ENCODE measurements at places on chromosomes 7 and 10. TPM values are rescaled to one million over a fixed set of nuclear protein-coding genes. Genes with fewer than 3 reads are reported as not detected.

DNA sequence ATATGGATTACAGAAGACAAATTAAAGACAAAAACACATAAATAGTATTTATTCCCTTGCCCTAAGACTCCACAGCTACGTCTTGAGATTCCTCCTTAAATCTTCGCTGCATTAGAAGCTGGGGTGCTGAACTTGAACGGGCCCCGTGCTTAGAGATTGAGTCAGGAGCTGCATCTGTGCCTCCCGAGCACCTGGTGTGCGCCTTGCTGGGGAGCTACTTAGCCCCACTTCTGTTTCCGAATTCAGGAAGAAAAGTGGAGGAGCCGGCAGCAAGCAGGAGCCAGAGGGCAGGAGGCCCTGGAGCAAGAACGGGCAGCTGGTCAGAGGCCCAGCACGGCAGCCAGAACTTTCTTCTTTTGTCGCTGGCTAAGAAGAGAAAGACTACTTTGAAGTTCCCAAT, 30.4 kb upstream of the RNF32 start:
- H3K27me3 ChIP-seq = peaks cover 21% of the 10 kb centered on the region
- no peak for DNase-seq
- no peak overlapping the region for H3K4me3 ChIP-seq
- H3K36me3 ChIP-seq = no peaks in the 10 kb centered on the region

- no peak for DNase-seq
- H3K4me1 ChIP-seq = no peaks in the 10 kb centered on the region
- no peak overlapping the region for H3K27ac ChIP-seq
- no peaks in the 10 kb centered on the region for H3K36me3 ChIP-seq
- no peaks in the 10 kb centered on the region for H3K27me3 ChIP-seq
- H3K4me3 ChIP-seq = no peak overlapping the region
Observed at GRCh38 chr7:121810831-121811672, 61.9 kb upstream of the PTPRZ1 start.

GRCh38 chr10:42926843-42927242, 144.2 kb downstream of the BMS1 start:
- no peak for DNase-seq
- no peaks in the 10 kb centered on the region for H3K36me3 ChIP-seq
- H3K4me3 ChIP-seq = no peak overlapping the region

The ADCYAP1R1 gene
- 2.2 TPM for polyA plus RNA-seq

DNA sequence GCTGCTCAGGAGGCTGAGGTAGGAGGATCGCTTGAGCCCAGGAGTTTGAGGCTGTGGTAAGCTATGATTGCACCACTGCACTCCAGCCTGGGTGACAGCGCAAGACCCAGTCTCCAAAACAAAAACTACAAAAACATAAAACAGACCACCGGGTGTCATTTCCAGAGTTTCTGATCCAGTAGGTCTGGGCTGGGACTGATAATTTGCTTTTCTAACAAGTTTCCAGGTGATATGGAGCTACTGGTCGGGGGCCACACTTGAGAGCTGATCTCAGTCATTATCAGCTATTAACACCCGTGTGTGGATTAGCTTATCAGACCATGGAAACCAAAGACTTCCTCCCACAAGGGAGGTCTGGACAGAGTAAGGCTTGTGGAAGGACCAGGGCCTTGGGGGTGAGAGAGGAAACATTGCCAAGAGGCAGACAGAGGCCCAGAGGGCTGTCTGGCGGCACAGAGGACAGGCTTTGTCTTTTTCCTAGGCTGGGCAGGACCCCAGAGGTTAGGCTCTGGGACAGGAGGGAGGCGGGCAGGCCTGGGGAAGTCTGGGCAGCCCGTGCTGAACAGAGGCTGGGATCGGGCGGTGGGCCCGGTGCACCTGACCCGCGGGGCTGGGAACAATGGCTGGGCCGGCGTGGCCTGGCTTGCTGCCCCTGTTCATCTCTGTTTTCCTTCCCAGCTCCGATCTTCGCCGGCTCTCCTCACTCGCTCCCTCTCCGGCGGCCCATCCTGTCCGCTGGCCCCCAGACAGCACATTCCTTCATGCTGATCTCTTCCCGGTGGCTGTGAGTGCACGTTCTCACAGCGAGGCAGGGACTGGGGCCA, 25.2 kb downstream of the TMEM270 start:
- H3K4me3 ChIP-seq = no peak overlapping the region
- H3K27ac ChIP-seq = peak overlapping the region; percentile 51
- H3K27me3 ChIP-seq = no peaks in the 10 kb centered on the region
- peak; percentile 78 for DNase-seq

GRCh38 chr7:135756191-135756590, 7.6 kb upstream of the FAM180A start:
- H3K27ac ChIP-seq = no peak overlapping the region
- no peak overlapping the region for H3K4me3 ChIP-seq
- H3K36me3 ChIP-seq = no peaks in the 10 kb centered on the region
- H3K27me3 ChIP-seq = no peaks in the 10 kb centered on the region
- H3K4me1 ChIP-seq = no peaks in the 10 kb centered on the region
- DNase-seq = no peak

DNA sequence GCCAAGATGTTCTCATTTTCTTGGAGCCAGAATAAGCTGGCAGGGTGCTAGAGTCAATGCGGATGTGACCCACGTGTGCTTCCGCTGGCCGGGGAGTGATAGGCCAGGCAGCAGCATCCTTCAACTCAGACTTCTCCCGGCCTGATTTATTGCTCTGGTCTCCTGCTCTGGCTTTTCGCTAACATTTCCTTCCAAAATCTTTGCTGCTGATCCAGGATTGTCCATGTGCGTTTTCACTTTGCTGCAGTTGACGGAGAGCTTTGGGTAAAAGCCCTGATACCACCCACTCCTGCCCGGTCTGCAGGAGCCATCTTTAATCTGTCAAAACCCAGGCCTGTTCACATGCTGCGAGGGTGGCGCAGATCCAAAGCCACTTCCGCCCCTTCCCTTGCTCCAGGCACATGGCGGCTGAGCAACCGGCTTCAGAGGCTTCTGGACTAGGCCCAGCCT, 106.8 kb downstream of the CYP26A1 start:
- DNase-seq = no peak
- H3K36me3 ChIP-seq = no peaks in the 10 kb centered on the region
- no peak overlapping the region for H3K4me3 ChIP-seq
- no peak overlapping the region for H3K27ac ChIP-seq

DNA sequence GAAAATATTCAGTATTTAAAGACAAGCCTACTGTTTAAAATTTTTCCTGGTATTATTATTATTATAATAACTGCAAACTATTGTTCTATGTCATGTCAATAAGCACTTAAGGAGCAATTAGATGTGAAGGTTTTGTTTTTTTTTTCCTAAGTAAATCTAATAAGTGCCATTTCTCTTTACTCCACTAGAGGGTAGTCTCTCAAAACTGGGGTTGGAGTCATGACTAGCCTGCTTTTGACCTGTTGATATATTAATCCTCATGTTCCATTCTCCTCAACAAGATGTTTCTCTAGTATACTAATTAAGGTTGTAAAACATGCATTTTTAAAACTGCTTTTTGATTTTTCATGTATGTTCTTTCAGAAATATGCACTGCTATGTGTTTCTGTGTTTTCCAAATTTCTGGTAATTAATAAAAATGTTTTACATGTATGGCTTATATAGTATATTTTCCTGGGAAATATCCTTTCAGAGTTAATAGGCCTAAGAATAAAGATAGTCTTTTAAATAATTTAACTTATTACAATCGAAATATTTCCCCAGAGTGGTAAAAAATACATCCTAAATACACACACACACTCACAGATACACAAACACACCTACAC, 1.0 kb upstream of the LRRN3 start:
- H3K27ac ChIP-seq = no peak overlapping the region
- no peak overlapping the region for H3K4me3 ChIP-seq
- no peaks in the 10 kb centered on the region for H3K27me3 ChIP-seq
- DNase-seq = no peak
- H3K4me1 ChIP-seq = no peaks in the 10 kb centered on the region

The PIK3CG gene
- polyA plus RNA-seq = 2.7 TPM

DNA sequence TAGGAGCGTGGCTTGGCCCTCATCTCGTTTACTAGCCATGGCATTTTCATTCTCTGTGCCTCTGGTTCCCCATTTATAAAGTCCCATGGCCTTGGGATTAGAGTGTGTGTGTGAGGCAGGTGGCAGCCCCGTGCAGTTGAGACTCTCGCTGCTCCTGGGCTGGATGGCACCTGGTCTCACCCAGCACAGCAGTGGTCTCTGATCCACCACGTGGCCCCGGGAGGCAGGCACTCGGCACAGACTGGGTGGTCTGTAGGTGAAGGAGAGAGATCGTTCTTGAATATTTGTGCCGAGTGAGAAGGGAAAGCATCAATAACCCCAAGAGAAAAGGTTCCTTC, 50.4 kb downstream of the CALML3 start:
- no peak overlapping the region for H3K4me3 ChIP-seq
- H3K27ac ChIP-seq = no peak overlapping the region
- no peaks in the 10 kb centered on the region for H3K36me3 ChIP-seq
- H3K4me1 ChIP-seq = no peaks in the 10 kb centered on the region

The LIPJ gene
- polyA plus RNA-seq = 0.07 TPM

GRCh38 chr7:77349141-77349540, 67.0 kb downstream of the GSAP start:
- H3K27ac ChIP-seq = no peak overlapping the region
- no peak for DNase-seq
- H3K4me1 ChIP-seq = peaks cover 7% of the 10 kb centered on the region
- no peak overlapping the region for H3K4me3 ChIP-seq
- no peaks in the 10 kb centered on the region for H3K36me3 ChIP-seq

- DNase-seq = no peak
- H3K27me3 ChIP-seq = no peaks in the 10 kb centered on the region
- H3K36me3 ChIP-seq = no peaks in the 10 kb centered on the region
- H3K27ac ChIP-seq = no peak overlapping the region
Observed at GRCh38 chr7:120400806-120401455, 128.0 kb downstream of the KCND2 start.

The METTL27 gene
- polyA plus RNA-seq = 5.9 TPM

DNA sequence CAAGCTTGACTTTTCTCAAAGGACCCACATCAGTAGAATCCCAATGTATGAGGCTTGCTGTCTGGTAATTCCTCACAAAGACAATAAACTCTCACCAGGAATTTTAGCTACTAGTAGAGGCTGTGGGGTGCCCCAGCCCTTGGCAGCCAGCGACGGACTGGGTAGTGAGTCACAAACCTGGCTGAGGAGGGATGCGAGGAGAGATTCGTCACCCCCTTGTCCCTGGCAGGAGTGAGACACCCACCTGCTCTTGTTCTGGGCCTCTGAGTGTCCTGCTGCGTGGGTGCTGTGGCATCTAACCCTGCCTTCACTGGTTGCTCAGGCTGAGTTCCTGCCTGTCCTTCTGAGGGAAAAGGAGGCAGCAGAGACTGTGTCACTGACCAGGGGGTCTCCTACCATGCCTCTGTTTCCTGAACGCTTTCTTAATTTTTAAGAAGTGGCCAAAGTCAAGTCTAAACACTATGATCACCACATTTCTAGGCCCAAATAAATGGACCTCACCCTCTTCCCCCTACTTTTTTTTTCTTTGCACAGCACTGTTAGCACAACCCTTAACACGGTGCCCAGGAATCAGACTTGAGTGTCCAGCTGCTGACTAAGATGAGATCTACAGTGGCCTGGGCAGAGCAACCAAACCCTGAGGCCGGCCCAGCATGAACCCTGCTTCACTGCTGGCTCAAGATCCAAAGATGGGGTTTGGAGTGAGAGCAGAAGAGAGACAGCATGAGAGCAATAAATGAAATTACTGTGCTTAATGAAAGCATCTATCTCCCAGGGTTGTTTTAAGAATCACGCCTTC, 146.4 kb downstream of the ANLN start:
- DNase-seq = no peak
- H3K36me3 ChIP-seq = no peaks in the 10 kb centered on the region
- H3K4me1 ChIP-seq = no peaks in the 10 kb centered on the region
- no peak overlapping the region for H3K27ac ChIP-seq

The PAPSS2 gene
- polyA plus RNA-seq = 61.1 TPM

The CD36 gene
- 168 TPM for polyA plus RNA-seq

The CALN1 gene
- 0.52 TPM for polyA plus RNA-seq

DNA sequence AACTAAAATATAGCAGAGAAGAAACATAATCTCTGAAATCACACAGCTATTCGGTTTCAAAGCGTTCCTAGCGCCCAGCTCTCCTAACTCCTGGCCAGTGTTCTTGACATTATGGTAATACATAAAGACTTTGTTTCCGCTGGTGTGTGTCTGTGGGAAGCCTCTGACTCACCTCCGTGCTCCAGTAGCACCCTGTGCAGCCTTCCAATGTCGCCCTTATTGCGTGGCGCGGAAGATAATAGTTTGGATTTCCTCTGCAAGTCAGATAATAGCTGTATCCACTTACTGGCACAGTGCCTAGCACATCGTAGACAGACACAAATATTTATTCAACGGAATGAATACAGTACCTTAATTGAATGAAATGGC, 570 bp downstream of the BMS1 start:
- no peaks in the 10 kb centered on the region for H3K27me3 ChIP-seq
- DNase-seq = no peak
- peak overlapping the region; percentile 95 for H3K27ac ChIP-seq
- peaks cover 4% of the 10 kb centered on the region for H3K36me3 ChIP-seq

- H3K4me1 ChIP-seq = peaks cover 17% of the 10 kb centered on the region
- H3K27ac ChIP-seq = no peak overlapping the region
- H3K4me3 ChIP-seq = no peak overlapping the region
- no peaks in the 10 kb centered on the region for H3K27me3 ChIP-seq
- no peak for DNase-seq
Observed at GRCh38 chr7:127654404-127655394, 2.7 kb downstream of the SND1 start.

- no peaks in the 10 kb centered on the region for H3K27me3 ChIP-seq
- H3K36me3 ChIP-seq = no peaks in the 10 kb centered on the region
- H3K27ac ChIP-seq = peak overlapping the region; percentile 85
- no peaks in the 10 kb centered on the region for H3K4me1 ChIP-seq
- no peak overlapping the region for H3K4me3 ChIP-seq
Observed at GRCh38 chr10:3107426-3107961, 40.1 kb downstream of the PFKP start.

DNA sequence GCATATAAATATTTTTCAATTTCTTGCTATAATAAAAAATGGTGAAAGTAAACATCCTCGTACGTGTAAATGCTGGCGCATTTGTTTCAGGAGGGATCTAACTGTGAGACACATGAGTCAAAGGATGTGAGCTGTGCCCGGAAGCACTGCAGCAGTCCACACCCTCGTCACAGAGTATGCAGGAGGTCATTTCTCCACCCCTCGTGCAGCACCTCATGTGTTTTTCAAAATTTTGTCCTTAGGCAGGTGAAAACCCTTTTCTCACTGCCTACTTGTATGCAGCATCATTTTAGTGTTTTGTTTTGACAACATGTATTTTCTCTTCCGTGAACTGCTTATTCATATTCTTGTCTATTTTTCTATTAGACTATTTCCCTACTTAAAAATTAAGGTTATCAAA, 162.7 kb downstream of the AVL9 start:
- H3K27me3 ChIP-seq = no peaks in the 10 kb centered on the region
- peak overlapping the region; percentile 28 for H3K27ac ChIP-seq
- no peak for DNase-seq
- H3K4me3 ChIP-seq = no peak overlapping the region
- no peaks in the 10 kb centered on the region for H3K36me3 ChIP-seq

- no peak overlapping the region for H3K4me3 ChIP-seq
- DNase-seq = peak; percentile 24
- no peaks in the 10 kb centered on the region for H3K36me3 ChIP-seq
Observed at GRCh38 chr10:21166557-21167287, 269.6 kb upstream of the NEBL start.

- H3K36me3 ChIP-seq = peaks cover 30% of the 10 kb centered on the region
- no peaks in the 10 kb centered on the region for H3K27me3 ChIP-seq
- no peak for DNase-seq
Observed at GRCh38 chr10:29541422-29542210, 93.2 kb downstream of the SVIL start.

The CEP41 gene
- 34.2 TPM for polyA plus RNA-seq
